AML-193 (cell line): ENCODE measurements at places on chromosomes 6 and 20.
A peak's percentile ranks its signal among the peaks of the same experiment; 100 is the strongest.

DNA sequence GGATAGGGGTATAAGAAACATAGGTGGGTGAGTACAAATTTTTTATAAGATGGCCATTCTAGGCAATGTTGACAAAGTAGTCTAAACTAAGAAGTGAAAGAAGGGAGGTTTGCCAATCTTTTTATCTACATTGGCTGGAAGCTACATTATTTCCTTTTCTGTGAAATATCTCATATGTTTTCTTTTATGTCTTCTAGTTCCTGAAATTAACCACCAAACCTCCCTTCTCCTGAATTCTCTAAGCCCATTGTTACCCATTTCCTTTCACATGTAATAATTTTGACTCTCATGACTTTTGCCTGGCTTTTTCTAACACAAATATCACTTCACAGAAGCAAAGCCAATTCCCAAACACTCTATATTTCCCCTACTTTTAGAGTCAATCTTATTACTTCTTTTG lies 496.2 kb upstream of the JAG1 start:
- no peak for DNase-seq

DNA sequence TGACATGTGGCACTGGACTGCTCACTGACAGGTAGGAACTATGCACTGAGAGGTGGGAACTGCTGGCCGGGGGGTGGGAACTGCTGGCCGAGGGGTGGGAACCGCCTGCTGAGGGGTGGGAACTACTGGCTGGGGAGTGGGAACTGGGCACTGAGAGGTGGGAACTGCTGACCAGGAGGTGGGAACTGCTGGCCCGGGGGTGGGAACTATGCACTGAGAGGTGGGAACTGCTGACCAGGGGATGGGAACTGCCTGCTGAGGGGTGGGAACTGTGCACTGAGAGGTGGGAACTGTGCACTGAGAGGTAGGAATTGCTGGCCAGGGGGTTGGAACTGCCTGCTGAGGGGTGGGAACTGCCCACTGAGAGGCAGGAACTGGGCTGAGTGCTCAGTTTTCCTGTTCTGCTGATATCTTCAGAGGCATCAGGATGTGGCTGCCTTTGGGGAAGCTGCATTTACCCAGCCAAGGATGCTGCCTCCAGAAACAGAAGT lies 90.2 kb downstream of the THBS2 start:
- no peak for DNase-seq

DNA sequence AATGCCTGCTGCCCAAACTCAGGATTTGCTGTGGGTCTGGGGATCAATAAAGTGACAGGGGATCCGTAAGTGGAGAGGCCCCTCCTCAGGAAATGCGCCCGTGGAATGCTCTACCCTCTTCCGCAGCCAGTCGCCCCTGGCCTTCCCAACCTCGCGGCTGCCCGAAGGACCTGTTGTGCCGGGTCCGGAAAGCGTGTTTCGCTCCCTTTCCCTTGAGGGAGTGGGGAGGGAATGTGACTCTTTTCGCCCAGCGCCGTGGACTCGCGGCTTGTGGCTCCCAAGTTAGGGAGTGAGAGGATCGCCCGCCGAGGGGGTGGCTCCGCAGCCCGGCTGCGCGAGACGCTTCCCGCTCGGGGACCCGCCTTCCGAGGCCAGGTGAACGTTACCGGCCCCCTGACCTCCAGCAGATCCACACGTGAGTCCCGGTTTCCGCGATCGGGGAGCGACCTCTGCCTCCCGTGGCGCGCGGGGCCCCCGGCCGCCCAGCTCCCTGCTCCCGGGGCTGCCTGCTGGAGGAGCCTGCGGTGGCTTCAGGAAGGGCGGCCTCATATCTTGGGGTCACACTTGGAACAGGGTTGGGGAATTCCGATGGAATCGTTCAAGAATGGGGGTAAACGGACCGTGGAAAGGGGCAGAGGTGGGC lies 666 bp downstream of the TPD52L1 start:
- DNase-seq = no peak

GRCh38 chr20:55597526-55597925 lies 407.8 kb downstream of the CBLN4 start:
- DNase-seq = no peak

GRCh38 chr20:21365771-21366170 lies 31.6 kb downstream of the NKX2-4 start:
- DNase-seq = no peak

DNA sequence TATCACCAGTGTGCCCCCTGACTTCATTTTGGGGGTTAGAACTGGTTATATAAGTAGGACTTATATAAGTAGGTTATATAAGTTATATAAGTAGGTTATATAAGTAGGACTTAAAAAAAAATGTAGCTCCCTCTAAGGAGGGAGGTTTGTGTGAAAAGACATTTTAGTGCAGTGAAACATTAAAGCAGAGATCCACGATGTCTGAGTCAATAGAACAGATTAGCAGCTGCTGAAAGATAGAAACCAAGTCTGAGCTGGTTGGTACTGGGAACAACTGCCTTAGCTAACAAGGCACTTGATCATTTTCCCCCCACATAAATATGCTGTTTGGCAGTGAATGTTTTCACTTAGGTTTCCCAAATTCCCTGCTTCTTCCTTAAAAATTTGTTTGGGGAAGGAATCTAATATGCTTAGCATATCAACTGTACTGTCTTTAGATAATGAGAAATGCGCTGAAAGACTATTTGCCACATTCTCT lies 2.1 kb upstream of the RPS12 start:
- DNase-seq = peak; percentile 34

DNA sequence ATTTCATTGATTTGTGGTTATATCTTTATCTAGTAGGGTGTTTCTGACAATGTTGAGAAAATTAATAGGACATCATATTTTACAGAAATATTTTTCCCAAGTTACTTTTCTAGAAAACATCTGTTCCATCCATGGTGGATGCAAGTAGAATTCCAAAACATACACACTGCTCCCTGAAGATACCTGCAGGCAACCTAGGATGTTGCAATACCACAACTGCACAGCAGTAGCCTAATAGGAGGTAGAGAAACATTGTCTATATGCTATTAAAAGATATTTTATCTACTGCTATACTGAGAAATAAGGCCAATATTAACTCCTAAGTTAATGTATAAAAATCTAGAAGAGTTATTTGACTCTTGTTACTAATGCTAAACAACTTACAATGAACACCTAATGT lies 6.8 kb downstream of the ILRUN start:
- no peak for DNase-seq

- no peak for DNase-seq
These were observed 116.7 kb upstream of the NRSN1 start for GRCh38 chr6:24009319-24009718.

GRCh38 chr6:38080360-38080759 lies 260.8 kb downstream of the ZFAND3 start:
- DNase-seq = no peak

DNA sequence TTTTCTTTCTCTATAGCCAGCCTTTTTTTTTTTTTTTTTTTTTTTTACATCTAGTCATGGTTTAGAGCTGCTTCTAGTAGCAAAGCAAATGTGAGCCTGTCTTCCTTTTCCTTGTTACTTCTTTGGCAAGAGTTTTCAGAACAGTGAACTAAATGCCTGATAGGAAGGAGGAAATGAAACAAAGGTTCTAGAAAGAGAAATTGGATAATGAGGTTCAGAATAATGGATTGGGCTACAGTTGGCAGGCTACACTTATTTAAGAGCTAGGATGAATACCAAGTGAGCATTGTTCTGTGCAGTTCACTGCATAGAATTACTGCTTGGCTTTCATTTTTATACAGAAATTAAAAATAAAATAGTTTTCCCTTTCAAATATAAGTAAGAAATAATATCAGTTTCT lies 78.6 kb downstream of the HIVEP1 start:
- DNase-seq = no peak

GRCh38 chr6:91476000-91476399 lies 889.1 kb upstream of the MAP3K7 start:
- DNase-seq = no peak

DNA sequence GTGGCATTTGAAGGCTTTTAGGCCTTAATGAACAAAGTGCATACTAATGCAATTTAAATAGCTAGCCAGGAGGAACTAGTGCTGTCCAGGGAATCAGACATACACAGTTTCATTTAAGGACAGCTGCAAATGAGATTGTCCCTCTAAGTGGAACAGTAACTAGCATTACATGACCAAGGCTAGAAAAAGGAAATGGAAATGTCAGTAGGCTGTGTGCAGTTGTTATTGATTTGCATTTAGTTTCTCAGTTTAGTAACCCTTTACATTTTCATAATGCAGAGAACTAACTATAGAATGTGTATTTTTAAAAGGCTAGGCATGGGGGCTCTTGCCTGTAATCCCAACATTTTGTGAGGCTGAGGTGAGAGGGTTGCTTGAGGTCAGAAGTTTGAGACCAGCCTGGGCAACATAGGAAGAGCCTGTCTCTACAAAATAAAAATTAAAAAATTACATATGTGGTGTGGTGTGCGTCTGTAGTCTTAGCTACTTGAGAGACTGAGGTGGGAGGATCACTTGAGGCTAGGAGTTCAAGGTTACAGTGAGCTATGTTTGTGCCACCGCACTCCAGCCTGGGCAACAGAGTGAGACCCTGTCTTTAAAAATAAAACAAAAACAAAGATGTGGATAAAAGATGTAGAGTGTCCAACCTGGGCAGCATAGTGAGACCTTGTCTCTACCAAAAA lies 468.0 kb downstream of the UTRN start:
- DNase-seq = no peak

GRCh38 chr20:7935027-7935551 lies 5.2 kb downstream of the HAO1 start:
- no peak for DNase-seq

GRCh38 chr20:36574366-36575135 lies 1.2 kb downstream of the TGIF2 start:
- peak; percentile 23 for DNase-seq

DNA sequence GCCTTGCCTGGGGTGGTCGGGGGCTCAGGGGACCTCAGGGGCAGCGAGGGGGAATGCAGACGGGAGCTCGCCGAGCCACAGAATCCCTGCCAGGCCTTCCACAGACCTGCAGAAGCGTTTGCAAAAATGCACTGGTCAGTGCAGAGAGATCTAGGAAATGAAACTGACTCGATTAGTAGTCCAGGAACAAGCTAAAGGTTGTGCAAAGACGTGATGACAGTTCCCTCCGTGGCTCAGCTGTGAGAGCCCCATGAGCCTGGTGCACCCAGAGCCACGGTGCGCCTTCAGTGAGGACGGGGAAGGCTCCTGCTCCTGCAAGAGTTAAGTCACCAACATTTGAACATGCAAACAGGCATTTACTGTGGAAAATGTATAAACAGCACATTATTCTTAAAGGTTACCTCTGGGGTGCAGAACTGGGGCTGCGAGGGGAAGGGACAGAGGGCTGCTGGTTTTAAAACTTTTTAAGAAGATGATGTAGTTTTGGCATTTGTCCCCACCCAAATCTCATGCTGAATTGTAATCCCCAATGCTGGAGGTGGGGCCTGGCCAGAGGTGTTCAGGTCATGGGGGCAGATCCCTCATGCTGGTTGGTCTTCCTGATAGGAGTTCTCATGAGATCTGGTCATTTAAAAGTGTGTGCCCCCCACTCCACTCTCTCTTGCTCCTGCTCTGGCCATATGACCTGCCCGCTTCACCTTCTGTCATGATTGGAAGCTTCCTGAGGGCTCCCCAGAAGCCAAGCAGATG lies 147.3 kb downstream of the DLL1 start:
- no peak for DNase-seq

DNA sequence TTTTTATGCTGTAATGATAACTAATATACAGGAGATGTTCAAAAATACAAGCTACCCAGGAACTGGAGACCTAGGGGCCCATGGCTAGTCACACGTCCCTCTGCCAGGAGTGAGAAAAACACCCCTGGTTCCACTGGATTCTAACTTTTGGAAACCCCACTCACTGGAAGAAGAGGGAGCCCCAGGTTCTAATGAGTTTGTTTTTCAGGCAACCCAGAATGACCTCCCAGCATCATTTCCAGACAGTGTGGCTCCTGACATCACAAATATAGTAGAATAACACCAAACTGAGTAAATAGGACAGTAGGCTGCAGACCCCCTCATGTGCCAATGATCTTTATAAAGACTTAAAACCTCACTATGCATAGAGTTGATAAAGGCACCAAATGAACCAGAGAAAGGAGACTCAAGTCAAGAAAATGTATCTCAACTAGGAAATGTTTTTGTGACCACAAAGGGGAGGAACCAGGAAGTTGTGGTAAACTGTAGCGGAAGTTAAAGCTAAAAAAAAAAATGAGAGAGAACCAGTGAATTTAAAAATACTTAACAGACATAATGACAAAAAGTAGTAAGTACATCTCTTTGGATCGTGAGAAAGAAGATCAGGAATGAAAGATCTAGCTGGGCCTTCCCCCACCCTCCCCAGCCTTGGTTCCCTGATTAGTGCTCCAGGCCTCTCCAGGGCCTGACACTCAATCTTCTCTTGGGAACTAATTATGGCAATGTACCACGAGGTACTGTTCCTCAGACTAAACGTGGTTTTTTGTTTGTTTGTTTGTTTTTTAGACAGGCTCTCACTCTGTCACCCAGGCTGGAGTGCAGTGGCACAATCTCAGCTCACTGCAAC lies 19.8 kb downstream of the HLA-E start:
- peak; percentile 97 for DNase-seq

GRCh38 chr6:29424168-29424567 lies 9.4 kb downstream of the OR12D1 start:
- DNase-seq = no peak

DNA sequence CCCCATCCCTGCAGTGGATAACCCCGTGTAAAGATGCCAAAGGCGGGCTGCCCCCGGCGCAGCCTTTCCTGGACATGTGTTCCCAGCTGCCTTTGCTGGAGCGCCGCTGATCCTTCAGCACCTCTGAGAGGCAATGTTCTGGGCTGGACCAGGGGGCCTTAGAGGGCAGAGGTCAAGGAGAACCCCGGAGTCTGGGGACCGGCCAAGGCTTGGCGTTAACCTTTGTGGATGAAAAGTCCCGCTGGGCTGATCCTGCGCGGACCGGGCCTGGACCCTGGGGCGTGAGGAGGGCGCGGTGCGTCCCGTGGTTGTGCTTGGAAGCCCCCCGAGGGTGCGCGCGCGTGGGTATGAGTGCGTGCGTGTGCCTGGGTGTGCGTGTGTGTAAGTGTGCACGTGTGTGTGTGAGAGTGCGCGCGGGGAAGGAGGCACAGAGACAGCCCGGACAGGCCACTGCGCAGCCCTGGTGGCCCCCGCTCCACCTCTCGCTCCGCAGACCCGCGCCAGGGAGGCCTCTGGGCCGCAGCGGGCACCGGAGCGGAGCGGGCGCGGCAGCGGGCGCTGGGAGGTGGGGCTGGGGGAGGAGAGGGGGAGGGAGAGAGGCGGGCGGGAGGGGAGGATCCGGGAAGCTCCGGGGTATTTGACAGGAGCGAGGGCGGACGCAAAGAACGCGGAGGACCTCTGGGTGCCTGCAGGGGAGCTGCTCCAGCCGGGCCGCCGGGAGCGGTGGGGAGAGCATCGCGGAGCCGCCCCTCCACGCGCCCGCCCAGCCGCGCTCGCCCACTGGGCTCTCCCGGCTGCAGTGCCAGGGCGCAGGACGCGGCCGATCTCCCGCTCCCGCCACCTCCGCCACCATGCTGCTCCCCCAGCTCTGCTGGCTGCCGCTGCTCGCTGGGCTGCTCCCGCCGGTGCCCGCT lies at the start of gene SMOC2:
TSS of gene SMOC2 (plus strand) at position 665 of the 914 bp plus-strand sequence. CDS start at position 852, 187 bp downstream.
- DNase-seq = no peak
